Activated naive CD4-positive, alpha-beta T cell (primary cell): ENCODE measurements at places on chromosomes 1 and 21.
A peak's percentile ranks its signal among the peaks of the same experiment; 100 is the strongest.

- DNase-seq: no peak
These were observed 39.4 kb downstream of the PLXNA2 start for GRCh38 chr1:208204779-208205178.

GRCh38 chr1:59081181-59081580 is 215.7 kb upstream of the FGGY start:
- no peak for DNase-seq

- DNase-seq: no peak
These were observed 1192.7 kb downstream of the KCNT2 start for GRCh38 chr1:195415584-195415983.

DNA sequence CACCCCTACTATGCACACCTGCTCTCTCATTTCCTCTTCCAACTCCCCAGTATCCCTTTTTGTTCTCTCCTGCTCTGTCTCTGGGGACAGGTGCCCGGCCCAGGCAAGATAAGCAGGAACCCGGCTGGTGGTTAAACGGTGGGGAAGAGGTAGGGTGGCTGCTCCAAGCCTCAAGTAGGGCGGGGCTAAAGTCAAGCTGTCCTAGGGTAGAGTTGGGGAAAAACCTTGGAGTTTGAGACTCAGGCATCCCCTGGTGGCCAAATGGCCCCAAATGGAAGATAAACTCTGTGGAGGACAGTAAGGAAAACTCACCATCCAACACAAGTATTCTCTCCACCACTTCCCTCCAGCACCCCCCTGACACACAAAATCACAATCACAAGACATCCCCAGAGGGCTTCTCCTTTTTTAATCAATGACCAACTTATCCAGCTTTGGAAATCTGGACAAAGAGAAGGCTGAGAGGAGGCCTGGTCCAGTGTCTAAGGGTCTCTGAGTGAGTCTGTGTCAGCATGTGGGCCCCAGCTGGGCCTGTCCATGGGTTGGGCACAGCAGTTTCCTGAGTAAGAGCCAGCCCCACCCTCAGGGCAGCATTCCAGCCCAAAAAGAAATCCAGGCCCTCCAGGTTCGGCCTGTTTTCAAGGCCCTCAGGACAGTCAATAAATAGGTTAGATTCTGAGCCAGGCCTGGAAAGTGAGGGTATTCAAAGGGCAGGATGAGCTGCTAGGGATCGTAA is 9.8 kb downstream of the POMGNT1 start:
- DNase-seq: no peak

DNA sequence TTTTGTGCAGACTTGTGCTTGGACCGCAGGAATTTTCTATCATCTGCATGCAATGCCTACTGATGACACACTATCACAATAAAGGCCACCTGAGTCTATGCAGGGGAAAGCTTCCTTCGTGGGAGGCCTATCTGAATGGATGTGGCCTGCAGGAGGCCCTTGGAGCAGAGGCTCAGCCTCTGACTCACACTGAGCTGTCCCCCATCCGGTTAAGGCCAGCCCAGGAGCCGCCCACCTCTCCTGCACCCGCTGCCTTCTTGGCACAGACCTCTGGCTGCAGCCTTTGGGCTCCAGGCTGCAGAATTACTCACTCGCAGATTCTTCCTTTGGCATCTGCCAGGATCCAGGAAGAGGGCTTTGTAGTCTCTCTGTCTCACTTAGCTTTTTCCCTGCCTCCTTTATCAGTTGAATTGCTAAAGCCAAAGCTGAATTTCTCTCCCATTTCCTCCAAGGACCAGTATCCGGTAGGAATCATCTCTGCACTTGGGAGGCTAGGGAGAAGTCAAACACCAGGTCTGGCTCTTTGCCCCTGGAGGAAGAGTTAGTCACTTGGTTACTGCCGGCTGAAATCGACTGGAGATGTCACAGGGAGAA is 65.1 kb upstream of the JUN start:
- DNase-seq: no peak

- DNase-seq: no peak
These were observed 150.0 kb upstream of the APP start for GRCh38 chr21:26320596-26320995.

DNA sequence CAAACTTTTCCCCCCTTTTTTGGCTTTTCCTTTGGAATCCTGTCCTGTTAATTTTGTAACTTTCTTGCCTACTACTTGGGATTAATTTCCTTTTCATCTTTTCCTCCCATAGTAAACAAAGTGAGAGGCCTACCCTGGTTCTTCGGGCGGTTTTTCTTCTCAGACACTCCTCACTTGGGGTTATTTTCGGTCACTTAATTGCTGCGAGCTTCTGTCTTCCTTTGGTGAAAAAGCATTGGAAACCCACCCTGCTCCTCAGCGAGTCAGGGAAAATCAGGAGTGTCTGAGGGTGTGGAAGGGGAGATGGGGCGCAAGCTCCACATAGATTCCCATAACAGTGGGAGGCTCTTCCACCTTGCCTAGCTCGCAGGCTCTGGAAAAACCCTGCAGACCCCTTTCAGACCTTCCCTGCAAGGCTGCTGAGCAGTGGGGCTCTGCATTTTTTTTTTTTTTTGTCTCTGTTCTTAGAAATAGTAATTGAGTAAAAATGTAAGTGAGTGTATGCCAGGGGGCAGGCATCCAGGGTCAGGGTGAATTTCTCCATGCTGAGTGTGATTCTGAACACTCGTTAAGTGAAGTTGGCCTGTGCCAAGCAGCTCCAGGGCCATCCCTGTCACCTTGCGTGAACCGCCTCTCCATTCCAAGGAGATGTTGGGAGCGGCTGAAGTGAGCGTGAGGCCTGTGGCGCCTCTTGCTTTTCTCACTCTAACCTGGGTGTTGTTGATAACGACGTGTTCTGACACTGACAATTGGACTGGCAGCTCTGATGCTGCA is 20.3 kb downstream of the TGFB2 start:
- DNase-seq: no peak

DNA sequence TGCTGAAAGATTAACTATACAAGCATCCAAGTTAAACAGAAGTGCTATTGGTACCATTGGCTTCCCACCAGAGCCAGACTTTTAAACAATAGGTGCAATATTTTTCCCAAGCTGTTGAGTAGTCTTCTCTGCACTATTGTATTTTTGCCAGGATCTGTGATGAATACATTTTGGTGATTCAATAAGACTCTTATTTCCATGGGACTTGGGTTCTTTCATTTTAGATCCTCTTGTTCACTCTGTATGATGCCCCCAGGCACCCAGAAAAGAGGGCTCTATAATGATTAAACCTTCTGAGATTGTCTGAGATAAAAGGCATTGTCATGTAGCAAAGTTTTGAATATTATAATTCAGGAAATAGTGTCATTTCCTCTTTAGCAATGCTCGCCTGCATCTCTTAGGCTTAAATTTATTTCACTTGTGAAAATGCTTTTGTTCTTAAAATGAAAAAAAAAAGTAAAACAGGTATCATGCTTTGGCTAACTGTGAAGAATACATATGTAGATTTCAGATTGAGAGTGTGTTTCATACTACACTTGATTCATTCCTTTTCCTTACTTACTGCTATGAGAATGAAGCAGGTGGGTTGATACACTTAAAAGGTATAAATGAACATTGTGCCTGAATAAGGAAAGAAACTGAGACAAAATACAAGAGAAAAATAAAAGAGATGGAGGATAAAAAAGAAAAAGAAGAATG is 275.0 kb downstream of the HMCN1 start:
- DNase-seq: no peak

GRCh38 chr1:193537266-193538002 is 351.0 kb upstream of the B3GALT2 start:
- no peak for DNase-seq

GRCh38 chr1:233516732-233517131 is 97.2 kb upstream of the KCNK1 start:
- DNase-seq: no peak

- DNase-seq: no peak
These were observed 187.1 kb upstream of the CACYBP start for GRCh38 chr1:174812656-174813055.

- no peak for DNase-seq
These were observed at the start of gene NBL1 for GRCh38 chr1:19643602-19644394. Gene NBL1 (plus strand): TSS chr1:19644311. CDS start chr1:19655031, 10,720 bp downstream.

GRCh38 chr1:61606448-61607312 is 118.3 kb downstream of the TM2D1 start:
- DNase-seq: no peak

DNA sequence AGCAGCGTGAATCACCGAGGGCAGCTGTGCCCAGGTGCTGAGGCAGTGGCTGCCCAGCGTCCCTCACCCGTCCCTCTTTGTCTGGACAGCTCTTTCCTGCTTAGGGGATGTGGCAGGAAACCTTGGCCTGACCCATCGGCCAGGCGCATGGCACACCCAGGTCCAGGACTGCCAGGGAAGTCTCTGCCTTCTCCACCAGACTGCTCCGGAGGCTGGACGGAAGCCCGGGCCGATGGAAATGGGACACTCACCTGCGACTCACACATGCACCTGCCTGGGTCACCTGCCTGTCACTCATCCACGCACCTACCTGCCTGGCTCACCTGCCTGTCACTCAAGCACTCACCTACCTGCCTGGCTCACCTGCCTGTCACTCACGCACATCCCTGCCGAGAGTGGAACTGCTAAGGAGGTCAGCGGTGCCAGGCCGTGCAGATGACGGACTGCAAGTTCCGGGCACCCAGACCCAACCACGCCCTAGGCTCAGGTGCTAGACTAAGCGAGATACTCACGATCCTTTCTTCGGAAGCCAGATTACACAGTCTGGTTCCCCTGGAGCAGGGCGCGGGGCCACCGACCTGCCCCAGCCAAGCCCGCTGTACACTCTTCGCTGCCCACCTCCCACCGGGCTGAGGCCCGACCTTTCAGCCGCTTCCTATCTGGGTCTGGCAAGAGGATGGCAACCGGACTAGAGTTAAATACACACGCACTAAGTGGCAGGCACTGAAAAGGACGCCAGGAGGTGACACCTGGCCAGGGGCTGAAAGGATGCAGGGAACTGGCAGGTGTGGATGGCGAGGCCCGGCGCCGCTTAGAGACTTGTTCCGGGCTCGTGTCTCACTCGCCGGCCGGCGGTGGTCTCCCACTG is 1.1 kb downstream of the UBE2J2 start:
- DNase-seq: no peak

- DNase-seq: no peak
These were observed 36.8 kb downstream of the NTPCR start for GRCh38 chr1:232987046-232987773.

DNA sequence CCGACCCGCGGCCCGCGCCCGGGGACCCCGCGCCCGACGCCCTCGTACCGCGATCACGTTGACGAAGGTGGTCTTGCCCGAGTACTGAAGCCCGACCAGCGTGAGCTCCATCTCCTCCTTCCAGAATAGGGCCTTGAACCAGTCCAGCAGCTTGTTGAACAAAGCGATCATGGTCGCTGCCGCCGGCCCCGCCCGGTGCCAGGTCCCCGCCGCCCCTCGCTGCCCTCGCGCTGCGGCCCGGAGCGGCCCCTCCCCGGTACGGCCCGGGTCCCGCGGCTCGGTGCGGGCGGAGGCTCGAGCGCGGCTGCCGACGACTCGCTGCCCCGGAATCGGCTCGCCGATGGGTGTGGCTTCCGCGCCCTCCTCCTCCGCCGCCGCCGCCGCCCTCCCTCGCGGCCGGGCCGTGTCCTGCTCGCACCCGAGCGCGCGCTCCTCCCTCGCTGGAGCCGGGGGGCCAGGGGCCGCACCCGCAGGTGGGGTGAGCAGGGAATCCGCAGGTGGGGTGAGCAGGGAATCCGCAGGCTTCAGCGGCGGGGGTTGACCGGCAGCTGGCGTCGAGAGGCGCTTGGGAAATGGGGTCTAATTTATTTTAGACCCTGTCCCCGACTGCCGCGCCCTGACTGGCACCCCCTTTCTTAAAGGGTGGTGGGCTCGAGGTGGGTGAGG is at the start of gene ARL8A:
TSS of gene ARL8A (minus strand) at position 336 of the 666 bp plus-strand sequence. CDS start at position 171, 165 bp downstream.
- DNase-seq: peak; percentile 60

DNA sequence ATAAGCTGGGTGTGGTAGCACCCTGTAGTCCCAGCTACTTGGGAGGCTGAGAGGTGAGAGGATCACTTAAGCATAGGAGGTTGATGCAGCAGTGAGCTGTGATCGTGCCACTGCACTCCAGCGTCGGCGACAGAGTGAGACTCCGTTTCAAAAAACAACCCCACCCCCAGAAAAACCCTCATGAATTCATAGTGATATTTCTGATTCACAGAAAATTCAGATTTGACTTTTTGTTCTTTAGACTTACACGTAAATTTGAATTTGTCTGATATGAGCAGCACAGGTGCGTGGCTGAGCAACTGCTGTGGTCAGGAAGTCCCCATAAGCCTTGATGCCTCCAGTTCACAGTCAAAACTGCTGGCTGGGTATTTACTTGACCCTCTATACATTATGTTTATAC is 10.0 kb upstream of the MORC3 start:
- no peak for DNase-seq

DNA sequence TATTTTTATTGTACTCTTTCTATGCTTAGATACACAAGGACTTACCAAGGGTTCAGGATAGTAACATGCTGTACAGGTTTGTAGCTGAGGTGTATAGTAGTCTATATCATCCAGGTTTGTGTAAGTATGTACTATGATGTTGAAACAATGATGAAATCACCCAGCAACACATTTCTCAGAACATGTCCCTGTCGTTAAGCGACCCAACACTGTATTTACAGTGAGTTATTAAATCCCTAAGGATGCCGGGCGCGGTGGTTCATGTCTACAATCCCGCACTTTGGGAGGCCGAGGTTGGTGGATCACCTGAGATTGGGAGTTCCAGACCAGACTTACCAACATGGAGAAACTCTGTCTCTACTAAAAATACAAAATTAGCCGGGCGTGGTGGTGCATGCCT is 21.6 kb upstream of the RCOR3 start:
- DNase-seq: no peak

DNA sequence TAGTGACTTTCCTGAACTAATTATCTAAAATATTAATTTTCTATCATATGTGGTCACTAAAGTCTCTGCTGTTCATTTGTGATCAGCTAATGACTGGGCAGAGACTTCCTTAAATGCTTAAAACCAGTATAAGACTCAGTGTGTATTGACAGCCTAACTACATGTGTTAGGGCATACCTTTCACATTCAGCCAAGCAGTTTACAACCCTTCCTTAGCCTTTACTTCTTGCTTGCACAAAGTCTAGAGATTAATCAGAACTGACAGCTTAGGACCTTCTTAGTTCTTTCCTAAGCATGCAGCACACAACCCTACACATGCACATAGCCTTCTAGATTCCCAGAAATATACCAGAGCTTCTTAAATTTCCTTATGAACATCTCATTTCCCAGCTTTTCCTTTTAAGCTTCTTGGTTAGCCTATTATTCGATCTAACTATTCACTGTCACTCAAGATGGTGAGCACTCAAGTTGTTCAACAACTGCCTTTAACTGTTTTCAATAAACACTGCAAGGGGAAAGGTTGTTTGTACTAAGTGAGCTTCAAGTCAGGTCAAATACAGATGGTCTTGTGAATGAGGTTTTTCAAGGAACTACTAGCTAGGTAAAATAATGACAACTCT is 13.4 kb downstream of the EYA3 start:
- no peak for DNase-seq

- DNase-seq: no peak
These were observed 63.1 kb upstream of the MUTYH start for GRCh38 chr1:45403298-45403697.

GRCh38 chr1:101116006-101116405 is 90.4 kb upstream of the DPH5 start:
- DNase-seq: no peak
